ENCODE measurements at places on chromosomes 1 and 21.

DNA sequence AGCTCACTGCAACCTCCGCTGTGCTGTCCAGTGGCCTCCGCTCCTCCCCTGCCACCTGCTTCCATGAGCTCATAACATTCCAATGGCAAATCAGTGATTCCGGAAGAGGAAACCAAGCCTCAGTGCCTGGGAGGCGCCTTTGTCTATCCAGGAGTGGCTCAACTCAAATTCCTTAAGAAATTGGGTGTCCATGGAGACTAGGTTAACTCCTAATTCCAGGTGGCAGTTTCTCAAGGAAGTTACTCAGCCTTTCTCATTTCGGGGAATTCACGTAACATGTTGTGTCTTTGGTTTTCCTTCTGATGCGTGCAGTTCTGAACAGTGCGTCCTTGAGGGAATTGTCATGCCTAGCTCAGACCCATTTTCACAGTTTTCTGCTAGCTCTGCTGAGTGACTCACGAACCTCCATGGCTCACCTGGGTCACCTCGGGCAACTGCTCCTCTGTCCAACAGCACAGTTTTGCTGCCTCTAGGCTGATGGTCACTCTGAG lies 89.9 kb upstream of the DSCAM start:
- DNase-seq: no peak

- no peak for DNase-seq
These were observed 132.7 kb downstream of the GPATCH2 start for GRCh38 chr1:217498209-217498608.

GRCh38 chr1:82091729-82092128 lies 291.0 kb downstream of the ADGRL2 start:
- no peak for DNase-seq

GRCh38 chr1:10532362-10532761 lies 57.6 kb downstream of the PEX14 start:
- DNase-seq: no peak

DNA sequence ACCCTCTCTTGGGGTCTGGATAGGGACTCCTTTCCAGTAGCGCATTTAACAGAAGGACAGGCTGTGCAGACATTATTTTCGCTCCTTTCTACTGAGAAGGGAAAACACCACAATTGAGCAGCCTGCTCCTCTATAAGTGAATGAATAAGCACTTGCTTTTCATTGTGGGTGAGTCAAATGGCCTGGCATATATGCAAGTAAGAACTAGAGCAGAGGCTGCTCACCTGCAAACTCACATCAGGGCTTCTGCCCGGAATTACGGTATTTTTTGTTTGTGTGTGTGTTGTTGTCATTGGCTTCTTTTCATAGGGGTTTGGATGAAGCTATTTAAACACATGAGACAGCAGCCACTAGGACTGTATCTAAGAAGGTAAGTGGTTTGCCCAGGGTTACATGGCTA lies 200.1 kb upstream of the CAMK1G start:
- DNase-seq: no peak

DNA sequence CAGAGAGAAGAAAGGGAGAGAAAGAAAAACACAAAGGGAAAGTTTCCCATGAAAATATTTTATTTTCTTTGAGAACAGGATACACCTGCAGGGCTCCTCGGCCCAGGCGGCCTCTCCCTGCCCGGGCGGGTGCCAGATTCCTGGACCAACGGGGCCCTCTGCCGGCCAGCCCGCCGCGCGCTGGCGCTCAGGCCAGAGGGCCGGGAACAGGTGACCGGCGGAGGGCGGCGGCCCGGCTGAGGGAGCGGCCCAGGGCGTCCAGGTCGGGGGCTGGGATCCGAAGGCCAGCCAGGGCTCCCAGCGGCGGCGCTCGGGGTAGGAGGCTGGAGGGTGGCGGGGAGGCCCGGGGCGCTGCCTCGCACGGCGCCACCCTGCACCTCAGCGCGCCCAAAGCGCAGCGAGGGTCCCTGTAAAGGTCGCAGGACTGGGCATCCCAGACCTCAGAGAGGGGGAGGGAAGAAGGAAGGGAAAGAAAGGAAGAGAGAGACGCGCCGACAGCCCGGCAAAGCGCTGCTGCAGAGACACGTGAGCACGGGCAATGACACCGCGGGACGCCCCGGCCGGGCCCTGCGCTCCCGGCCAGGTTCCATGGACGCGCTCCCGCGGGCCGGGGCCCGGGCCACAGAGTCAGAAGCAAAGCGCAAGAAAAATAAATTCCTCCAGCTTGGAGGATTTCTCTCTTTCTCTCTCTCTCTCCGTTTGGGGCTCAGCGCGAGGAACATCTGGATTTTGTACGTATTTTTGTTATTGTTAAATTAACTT lies 927 bp downstream of the WNT9A start:
- peak; percentile 65 for DNase-seq

- DNase-seq: no peak
These were observed 16.1 kb upstream of the NTNG1 start for GRCh38 chr1:107124694-107125093.

DNA sequence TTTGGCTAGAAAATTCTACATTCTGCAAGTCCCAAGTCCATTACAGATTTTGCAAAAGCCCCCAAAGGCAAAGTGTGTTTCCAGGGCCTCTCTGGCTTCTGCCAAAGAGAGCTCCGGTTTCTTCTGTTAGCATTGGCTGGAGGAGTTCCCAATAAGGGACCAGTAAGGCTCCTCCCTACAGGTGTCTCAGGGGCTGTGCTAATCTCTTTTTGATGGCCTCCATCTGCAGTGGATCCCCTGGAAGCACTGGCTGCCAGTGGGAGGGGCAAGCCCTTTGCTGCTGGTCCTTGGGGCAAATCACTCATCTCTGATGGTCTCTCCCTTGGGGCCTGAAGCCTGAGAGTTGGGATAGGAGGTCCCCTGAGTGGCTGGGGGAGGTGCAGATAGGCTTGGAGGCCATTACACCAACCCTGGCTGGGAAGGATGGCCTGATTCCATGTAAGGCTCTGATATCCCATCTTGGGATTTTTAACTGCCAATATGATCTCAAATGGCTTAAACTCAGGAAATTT lies 89.1 kb upstream of the USP24 start:
- no peak for DNase-seq

GRCh38 chr1:207944571-207944970 lies 33.6 kb upstream of the CD34 start:
- no peak for DNase-seq

- no peak for DNase-seq
These were observed 94.4 kb downstream of the DDX20 start for GRCh38 chr1:111850109-111850508.

DNA sequence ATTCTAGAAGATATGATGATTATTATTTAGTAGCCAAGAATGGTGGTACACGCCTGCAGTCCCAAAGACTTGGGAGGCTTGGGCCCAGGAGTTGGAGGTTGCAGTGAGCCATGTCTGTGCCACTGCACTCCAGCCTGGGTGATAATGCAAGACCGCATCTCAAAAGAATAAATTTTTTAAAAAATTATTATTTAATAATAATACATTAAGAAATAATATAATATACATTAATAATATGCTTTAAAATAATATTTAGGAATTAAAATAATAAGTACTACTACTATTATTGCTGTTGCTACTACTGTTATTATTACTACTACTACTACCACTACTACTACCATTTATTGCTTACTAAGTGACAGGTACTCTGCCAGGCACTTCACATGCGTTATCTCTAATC lies 27.2 kb downstream of the CCDC30 start:
- DNase-seq: no peak

- no peak for DNase-seq
These were observed 16.9 kb downstream of the GLIS1 start for GRCh38 chr1:53722025-53722424.
